ENCODE measurements at places on chromosomes 2 and 18. TPM values are rescaled to one million over a fixed set of nuclear protein-coding genes. Genes with fewer than 3 reads are reported as not detected.

HRH4 gene
- total RNA-seq: 0.07 TPM

ACKR3 gene
- total RNA-seq: 9.2 TPM

SLC19A3 gene
- total RNA-seq: 0.78 TPM

TBR1 gene
- total RNA-seq: not detected

OR6B2 gene
- not detected for total RNA-seq

CFAP65 gene
- 0.03 TPM for total RNA-seq

GPC1 gene
- total RNA-seq: 150 TPM

KLHL41 gene
- total RNA-seq: 0.72 TPM

LHCGR gene
- total RNA-seq: not detected

AKAIN1 gene
- total RNA-seq: not detected

TLX2 gene
- total RNA-seq: not detected

CIB4 gene
- total RNA-seq: not detected

STAT4 gene
- 0.56 TPM for total RNA-seq

C1QL2 gene
- total RNA-seq: not detected

IL36B gene
- total RNA-seq: not detected

TRIB2 gene
- total RNA-seq: 109 TPM

ANKMY1 gene
- 5.7 TPM for total RNA-seq

KIF1A gene
- 0.33 TPM for total RNA-seq

SH3RF3 gene
- total RNA-seq: 7.8 TPM

MYO7B gene
- 0.13 TPM for total RNA-seq
